ENCODE measurements at places on chromosomes 13 and 19.
A peak's percentile ranks its signal among the peaks of the same experiment; 100 is the strongest.

GRCh38 chr13:31807090-31807541 is 67.8 kb downstream of the RXFP2 start:
- peak; percentile 65 for DNase-seq

GRCh38 chr19:3852614-3853254 is 16.1 kb downstream of the ZFR2 start:
- no peak for DNase-seq

- DNase-seq = no peak
Observed at GRCh38 chr13:47796816-47797215, 204.3 kb downstream of the SUCLA2 start.

- peak; percentile 43 for DNase-seq
Observed at GRCh38 chr19:34838248-34838647, 65.2 kb upstream of the ZNF599 start.

DNA sequence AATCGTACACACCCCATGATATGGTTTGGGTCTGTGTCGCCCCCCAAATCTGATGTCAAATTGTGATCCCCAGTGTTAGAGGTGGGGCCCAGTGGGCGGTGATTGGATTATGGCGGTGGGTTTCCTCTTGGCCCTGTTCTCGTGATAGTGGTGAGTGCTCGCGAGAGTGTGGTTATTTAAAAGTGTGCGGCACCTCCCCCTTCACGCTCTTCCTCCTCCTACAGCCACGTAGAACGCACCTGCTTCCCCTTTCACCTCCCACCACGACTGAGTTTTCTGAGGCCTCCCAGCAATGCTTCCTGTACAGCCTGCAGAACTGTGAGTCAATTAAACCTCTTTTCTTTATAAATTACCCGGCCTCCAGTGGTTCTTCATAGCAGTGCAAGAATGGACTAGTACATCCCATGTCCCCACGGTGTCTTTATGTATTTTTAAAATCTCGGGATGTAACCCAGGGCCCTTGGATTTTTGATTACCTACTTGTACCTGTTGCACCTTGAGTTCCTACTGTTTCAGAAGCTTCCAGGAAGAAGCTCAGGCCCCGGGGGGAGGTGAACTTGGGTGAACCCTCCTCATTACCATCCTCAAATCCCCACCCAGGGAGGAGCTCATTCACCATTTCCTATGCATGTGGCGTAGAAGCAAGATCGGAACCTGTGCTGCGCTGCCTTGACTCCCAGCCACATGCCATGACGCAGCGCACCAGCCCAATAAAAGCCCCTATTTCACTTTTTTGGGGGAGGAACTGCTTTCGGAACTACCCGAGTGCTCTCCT is 52.4 kb downstream of the TEX29 start:
- DNase-seq = no peak

GRCh38 chr19:47380559-47380958 is 31.4 kb downstream of the DHX34 start:
- DNase-seq = no peak

DNA sequence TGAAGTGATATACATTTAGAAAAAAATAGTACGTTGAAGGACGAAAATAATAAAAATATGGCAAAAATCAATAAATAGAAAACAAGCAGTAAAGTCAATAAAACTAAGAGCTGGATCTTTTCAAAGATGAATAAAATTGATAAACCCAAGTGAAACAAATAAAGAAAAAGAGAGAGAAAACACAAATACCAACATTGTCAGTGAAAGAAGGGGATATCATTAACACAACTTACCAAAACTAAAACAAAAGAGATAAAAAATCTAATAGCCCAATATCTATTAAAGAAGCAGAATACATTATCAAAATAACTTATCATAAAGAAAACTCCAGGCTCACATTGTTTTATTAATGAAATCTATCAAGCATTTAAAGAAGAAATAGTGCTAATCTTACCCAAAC is 675.1 kb downstream of the UQCRFS1 start:
- no peak for DNase-seq

- peak; percentile 43 for DNase-seq
Observed at GRCh38 chr13:103213152-103213551, 146.9 kb upstream of the SLC10A2 start.

DNA sequence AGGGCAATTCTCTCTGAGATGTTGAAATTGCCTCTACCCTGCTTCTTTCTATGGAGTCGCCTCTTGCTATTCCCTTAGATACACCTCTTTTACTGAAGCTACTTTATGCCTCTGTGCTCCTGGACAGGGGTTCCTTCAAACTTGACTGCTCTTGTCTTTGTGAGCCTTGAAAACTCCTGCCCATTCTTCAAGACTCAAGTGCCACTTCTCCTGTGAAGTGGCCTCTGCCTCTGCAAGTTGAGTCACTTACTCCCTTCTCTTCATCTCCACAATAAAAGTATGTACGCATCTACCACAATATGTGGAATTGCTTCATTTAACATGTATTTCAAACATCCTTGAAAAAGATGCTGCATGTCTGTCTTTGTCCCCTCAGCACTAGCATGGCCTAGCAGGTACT is 66.0 kb upstream of the TPP2 start:
- DNase-seq = no peak

DNA sequence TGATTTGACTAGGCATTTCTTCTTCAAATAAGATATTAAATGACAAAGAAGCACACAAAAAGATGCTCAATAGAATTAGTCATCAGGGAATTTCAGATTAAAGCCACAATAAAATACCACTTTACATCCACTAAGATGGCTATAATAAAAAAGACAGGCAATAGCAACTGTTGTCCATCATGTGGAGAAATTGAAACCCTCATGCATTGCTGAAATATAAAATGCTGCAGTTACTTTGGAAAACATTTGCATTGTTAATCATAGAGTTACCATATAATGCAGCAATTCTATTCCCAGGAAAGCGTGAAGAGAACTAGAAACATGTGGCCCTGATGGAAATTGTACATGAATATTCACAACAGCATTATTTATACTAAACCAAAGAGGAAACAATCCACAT is 605.5 kb upstream of the SLITRK1 start:
- DNase-seq = no peak

GRCh38 chr13:52713894-52714293 is 25.7 kb downstream of the CNMD start:
- DNase-seq = no peak

- peak; percentile 73 for DNase-seq
Observed at GRCh38 chr19:850221-850978, 1.7 kb upstream of the ELANE start.

DNA sequence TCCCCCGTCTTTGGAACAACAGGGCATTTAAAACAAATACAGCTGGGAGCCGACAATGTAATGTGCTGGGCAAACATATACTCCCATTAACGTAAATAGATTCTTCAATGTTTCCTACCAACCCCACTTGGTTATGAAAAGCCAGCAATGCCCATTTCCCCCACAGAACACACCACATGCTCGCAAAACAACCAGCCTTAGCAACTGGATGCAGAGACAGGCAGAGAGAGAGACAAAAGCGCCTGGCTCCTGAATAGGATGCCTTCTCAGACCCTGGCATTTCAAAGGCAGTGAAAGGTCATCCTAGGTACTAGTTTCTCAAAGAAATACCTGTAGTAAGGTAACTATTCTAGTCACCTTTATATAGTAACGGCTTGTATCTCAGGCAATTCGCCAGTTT is 462.9 kb downstream of the ITGBL1 start:
- peak; percentile 15 for DNase-seq

GRCh38 chr13:78709028-78709427 is 50.1 kb upstream of the OBI1 start:
- no peak for DNase-seq

GRCh38 chr19:58033741-58034476 is at the start of gene ZSCAN1:
TSS of gene ZSCAN1 (plus strand) at chr19:58034025. CDS start at chr19:58037837, 3,812 bp downstream.
- peak; percentile 99 for DNase-seq

- DNase-seq = no peak
Observed at GRCh38 chr13:51584731-51585672, 740 bp downstream of the WDFY2 start.

GRCh38 chr19:4682417-4683200 is 12.5 kb upstream of the MYDGF start:
- DNase-seq = no peak

DNA sequence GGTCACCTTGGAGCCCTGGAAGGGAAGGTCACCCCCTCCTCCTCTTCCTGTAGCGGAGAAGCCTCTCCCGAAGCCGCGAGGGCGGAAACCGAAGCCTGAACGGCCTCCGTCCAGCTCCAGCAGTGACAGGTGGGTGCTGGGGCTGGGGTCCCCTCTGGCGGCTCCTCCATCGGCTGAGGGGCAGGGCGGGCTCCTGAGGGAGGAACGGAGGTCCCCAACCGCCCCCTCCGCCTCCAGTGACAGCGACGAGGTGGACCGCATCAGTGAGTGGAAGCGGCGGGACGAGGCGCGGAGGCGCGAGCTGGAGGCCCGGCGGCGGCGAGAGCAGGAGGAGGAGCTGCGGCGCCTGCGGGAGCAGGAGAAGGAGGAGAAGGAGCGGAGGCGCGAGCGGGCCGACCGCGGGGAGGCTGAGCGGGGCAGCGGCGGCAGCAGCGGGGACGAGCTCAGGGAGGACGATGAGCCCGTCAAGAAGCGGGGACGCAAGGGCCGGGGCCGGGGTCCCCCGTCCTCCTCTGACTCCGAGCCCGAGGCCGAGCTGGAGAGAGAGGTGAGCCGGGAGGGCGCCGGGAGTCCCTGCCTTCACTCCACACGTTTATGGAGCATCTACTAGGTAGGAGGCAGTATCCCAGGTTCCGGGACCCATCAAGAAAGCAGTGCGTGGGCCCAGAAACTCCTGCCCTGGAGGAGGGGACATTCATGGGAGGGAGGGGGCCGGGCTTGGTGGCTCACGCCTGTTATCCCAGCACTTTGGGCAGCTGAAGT is 22.0 kb downstream of the HDGFL2 start:
- no peak for DNase-seq

DNA sequence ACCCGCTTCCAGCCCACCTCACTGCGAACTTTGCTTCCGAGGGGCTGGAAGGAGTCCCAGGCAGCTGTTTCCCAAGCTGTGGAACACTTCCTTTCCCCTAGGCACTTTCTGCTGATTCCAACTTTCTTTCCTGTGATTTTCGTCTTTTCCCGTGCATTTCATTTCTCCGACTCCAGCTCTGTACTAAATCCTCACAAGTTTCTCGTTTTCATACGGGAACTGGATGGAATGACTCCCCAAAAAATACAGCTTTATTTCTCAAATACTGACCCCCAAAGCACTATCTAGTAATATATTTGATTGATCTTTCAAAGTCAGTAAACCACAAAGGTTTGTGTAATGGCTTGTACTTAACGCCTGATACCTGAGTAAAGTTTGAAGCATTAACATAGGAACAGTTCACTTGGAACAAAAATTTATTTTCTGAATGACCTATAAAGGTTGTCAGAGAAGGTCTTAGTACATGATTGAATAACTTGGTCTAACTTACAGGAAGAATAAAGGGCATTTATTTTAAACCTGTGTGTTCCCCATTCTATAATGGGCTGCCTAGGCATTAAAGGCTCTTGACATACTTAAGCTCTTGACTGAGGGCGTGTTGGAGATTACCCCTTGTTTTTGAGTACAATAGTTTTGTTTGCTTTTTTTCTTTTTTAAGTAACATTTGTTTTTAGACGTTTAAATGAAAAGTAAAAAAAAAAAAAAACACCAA is 1.3 kb upstream of the PCDH9 start:
- no peak for DNase-seq

DNA sequence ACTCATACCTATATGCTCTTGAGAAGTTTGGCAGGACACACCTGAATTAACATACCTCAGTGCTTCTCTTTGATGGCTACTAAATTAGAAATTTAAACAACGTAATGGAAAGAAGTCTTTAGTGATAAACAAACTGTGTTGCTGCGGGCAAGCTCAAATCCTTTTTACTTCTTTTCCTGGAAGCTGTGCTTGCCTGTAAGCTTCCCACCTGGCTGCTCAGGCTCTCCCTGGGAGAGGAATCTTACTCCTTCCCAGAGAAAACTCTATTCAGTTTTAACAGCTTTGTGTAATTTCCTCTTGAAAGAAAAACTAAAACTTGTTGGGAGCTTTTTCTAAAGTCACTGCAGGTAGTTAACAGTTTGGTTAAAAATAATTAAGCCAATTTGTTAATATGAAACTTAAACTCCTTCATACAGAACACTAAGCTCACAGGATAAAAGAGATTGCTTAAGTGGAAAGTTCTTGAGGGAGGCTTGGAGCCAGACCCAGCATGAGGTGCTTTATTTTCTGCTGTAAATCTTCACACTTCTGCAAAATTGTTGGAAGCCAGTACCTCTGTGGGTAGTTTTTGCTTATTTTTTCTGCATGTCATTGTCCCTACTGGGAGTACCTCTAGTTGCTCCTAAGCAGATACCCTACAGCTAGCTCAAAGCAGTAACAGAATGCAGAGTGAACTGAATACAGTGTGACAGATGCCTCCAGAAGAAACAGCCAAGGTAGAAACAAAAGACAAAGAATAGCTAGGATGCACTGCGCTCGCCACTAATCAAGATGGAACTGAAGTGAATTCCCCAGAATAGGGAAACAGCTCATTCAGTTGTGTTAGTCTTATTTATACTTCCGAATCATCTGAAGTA is 1253.0 kb downstream of the PCDH17 start:
- no peak for DNase-seq

- peak; percentile 43 for DNase-seq
Observed at GRCh38 chr13:109256866-109257760, 529.3 kb downstream of the IRS2 start.

- no peak for DNase-seq
Observed at GRCh38 chr19:9838324-9838723, 3.2 kb downstream of the PIN1 start.

DNA sequence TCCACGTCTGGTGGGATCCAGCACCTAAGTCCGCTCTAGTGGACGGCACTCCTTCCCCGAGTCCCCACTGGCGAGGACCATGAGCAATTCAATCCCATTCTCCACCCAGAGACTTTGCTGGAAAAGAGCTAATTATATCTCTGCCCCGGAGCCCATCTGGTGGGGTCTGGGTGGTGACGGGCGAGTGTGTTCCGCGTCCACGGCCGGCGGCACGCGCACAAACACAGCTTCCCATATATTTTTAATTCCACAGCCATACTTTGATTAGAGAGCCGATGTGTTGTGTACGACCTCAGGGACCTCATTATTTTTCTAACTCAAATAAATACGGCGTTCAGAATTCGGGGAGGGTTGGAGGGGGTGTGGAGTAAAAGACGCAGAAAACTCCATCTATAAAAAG is 64.1 kb upstream of the ADGRE5 start:
- no peak for DNase-seq

GRCh38 chr19:3370728-3371591 is 4.6 kb downstream of the NFIC start:
- DNase-seq = no peak

- DNase-seq = no peak
Observed at GRCh38 chr13:111663953-111664421, 343.5 kb downstream of the TEX29 start.

DNA sequence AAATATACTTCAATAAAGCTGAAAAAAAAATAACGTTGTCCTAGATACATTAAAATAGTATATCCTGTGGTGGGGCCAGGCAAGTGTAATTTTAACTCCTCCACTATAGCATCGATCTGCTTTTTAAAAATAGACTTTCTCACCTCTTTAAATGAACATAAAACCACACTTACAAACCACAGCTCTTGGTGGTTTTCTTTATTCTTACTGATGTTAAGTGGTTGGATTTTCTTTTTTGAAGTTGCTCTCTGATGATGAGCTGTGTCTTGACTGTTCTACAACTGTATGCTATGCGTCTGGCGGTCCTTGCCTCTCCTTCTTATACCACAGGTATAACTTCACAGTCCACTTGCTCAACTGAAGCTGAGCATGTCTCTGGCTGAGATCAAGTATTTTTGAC is 721.5 kb upstream of the KLHL1 start:
- DNase-seq = no peak

Measured in eye (tissue), 1 donor.